Stimulated activated CD4-positive, alpha-beta T cell treated with anti-CD3 and anti-CD28 coated beads, TNF-alpha, amount 100 ng/mL, for 4 hours (primary cell): ENCODE measurements at places on chromosomes 2 and 18.

GRCh38 chr2:21412944-21413443, 289.2 kb downstream of the TDRD15 start:
- no peak for DNase-seq

- DNase-seq: no peak
Measured at GRCh38 chr2:199460846-199461710, 3.3 kb upstream of the SATB2 start.

GRCh38 chr2:159683817-159684216, 28.5 kb upstream of the MARCHF7 start:
- DNase-seq: no peak

- no peak for DNase-seq
Measured at GRCh38 chr18:59002974-59003594, 136.6 kb upstream of the SEC11C start.

DNA sequence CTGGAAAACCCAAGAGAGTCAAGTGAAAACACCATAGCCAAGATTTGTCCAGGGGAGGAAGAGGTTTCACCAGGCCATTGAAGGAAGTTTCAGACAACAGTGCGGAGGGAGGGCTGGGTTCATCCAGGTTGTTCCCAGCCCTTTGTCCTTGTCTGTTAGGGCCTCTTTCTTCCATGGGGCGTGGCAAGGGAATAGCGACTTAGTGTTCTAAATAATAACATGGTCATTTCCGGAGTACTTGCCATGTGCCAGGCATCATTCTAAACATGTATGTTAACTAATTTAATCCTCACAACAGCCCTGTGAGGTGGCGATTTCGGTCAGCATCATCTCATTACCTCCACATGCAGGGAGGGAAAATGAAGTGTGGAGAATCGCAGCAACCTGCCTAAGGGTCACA, 77.3 kb downstream of the TCF7L1 start:
- no peak for DNase-seq

GRCh38 chr18:45253056-45253565, 362.2 kb upstream of the SLC14A2 start:
- no peak for DNase-seq

DNA sequence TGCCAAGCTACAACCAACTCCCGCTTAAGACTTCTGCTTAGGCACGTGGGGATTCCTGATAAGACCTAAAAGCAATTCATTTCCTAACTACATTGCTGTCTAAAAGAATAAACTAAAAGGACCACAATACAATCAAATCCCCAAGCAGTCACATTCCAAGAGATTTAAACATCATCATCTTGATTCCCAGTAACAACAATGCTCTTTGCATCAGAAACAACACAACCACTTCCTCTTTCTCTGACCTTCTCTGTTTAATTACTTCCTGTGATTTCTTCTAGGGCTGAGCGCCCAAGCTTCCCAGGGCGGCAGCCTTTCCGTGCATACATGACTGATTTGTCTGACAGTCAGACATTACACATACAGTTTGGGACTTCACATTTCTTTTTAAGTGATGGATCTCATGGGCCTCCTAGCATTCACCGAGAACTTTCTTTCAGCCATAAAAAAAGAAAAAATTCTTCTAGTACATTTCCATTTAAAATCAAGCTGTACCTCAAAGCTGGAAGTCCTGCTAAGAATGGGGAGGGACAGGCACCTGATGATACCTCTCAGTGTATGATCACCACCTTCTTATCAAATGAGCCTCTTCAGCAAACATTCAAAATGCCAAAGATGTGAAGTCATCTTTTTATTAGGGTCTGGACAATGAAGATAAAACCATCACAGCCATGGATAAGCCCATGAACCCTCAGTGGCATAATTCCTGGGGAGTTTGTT, 11.5 kb downstream of the SPRED2 start:
- no peak for DNase-seq

- DNase-seq: no peak
Measured at GRCh38 chr2:79966369-79966768, 338.2 kb downstream of the LRRTM1 start.

DNA sequence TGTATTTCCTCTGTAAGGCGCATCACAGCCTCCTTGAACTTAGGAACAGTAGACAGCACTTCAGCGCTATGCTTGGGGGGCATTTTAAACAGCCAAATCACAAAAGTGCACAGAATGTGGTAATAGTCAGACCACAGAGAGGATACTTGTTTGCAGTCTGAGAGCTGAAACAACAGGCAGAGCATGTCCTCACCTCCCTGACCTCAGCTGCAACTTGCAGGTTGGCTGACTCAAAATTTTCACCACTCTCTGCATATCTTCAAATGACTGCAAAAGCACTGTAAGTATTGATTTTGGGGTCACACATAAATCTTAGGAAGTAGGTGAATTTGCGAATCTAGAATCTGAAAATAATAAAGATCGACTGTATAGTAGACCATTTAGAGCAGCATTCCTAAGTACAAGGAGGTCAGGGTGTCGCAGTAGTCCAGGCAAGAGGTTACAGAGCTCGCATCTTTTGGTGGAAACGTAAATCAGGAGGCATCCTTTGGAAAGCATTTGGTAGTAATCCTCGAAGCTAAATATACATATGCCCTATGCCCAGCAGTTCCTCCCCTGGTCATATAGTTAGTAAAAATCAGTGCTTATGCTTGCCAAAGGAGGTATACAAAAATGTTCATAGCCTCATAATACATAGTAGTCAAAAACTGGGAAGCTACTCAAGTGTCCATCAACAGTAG, 108.2 kb upstream of the MYCN start:
- no peak for DNase-seq

DNA sequence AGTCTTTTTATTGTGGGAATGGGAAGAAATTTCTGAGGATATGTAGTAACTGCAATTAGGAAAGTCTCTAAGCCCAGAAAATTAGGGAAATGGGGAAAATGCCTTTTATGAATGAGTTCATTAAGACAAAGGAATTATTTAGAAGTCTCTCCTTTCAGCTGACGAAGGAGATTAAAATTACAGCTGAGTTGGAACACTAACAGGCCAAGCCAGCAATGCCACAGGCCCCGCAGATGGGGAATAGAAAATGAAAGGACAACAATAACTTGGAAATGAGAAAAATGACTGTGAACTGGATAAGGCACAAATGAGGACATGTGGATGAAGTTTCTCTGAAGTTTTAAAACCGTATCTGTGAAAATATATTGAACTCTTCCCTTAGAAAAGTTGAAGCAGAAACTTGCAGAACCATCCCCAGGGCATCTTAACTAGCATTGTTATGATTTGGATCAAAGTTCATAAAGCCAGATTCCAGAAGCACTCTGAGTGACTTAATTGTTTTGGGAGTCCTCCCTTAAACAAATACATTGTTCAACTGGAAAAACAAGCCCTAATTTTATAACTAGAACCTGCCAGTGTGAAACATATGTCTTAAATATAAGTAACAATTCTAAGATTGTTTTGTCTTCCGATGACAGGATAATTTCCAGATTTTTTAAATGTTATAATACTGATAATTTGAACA, 51.3 kb downstream of the C2orf76 start:
- DNase-seq: no peak

DNA sequence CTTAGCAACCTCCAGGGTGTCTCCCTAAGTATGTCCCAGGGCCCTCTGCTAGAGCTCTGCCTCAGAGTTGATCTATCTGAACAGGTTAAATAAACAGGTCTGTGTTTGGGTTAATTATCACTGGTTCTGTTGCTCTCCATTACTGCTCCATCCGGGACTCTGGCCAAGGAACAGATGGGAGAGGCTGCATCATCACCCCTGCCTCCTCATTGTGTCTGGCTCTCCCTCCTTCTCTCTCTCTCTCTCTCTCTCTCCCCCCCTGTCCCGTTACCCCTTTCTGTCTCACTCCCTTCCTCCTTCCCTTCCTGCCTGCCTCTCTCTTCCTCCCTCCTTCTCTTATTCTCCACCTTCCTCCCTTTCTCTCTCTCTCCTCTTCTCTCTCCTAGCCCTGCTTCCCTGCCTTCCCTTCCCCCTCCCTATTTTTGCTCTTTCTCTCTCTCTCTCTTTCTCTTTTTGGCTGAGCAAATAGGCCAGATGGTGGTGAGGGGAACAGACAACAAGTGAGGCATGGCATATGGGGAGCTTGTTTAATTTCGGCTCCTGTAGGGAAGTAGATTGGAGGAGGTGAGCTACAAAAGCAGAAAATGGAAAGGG, 62.1 kb downstream of the SETBP1 start:
- DNase-seq: no peak

GRCh38 chr18:30828700-30829099, 213.8 kb downstream of the DSC3 start:
- DNase-seq: no peak
